ENCODE measurements at places on chromosomes 5 and 9.

- no peak for DNase-seq
These were observed 100.0 kb downstream of the ADGRV1 start for GRCh38 chr5:90658620-90659019.

DNA sequence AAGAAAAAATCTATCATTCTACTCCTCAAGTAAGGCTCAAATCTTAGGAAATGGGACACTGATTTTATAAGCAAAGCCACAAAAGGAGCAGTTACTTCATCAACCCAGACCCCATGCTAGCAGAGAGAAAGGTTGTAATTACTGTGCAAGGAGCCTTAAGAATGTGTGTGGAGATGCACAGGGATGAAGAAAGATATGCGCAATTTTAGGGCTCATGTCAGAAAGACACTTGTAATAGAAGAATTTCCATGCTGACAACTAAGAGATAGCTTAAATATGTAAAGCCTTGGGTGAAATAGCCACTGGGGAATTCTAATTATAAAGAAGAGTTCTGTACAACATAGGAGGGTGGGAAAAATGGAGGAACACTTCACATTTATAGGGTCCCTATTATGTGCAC, 141.8 kb downstream of the CRB2 start:
- DNase-seq: no peak

- no peak for DNase-seq
These were observed 113.4 kb upstream of the HMHB1 start for GRCh38 chr5:143698574-143698973.

DNA sequence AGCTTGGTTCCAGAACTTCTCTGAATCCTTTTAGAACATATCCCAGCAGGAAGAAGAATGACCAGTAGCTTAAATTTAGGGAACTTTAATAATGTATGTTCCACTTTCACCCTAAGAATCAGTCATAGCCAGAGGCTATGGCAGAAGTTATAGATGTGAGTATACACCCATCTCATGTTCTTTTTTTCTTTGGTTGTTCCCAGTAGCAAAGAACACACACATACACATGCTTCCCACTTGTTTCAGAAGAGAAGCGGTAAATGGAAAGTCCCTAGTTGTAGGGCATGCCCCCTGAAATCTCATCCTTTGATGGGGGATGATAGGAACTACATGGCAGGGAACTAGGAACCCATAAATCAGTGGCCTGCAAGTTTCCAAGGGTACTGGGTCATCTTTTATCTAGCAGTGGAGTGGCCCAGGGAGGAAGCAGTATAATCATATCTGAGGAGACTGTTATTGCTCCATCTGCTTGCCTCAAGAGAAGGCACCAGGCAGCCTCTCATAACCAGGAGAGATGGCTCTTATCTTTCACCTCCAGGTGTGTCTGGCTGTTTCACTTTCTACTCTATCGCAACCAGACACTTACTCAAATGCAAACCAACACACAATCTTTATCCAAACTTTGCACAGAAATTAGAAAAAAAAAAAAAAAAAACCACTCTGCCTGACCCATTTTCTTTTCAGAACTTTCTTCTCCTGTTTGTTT, 109.5 kb downstream of the SNCAIP start:
- no peak for DNase-seq

DNA sequence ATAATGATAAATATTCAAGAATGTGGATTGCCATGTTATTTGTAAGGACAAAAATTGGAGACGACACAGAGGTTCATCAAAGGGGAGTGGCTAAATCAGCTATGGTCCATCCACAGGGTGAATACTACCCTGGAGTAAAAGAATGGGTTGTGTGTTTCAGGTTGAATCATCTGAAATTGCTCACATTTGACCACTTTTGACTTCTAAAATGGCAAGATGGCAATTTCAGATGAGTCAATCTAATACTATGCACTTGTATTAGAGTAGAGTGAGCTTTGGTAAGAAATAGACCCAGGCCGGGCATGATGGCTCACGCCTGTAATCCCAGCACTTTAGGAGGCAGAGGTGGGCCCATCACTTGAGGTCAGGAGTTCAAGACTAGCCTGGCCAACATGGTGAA, 131.8 kb downstream of the GAPVD1 start:
- DNase-seq: no peak

GRCh38 chr5:175220549-175220948, 223.4 kb downstream of the DRD1 start:
- DNase-seq: no peak

DNA sequence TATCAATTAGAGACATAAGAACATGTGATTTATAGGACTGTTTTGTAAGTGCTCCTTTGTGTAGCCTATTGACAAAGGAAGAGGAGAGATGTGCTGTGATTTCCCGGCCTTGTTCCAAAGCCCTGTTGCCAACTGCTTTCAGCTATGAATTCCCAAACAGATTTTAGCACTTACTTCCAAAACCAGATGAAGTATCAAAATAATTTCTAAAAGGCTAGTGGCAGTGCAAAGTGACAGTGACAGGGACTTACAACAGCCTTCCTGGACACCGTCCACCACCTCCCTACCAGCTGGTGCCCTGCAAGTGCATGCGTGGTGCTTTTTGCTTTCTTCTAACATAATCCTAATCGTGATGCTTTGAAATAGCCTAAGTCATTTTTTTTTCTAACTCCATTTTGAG, 254.1 kb upstream of the ACTBL2 start:
- no peak for DNase-seq

DNA sequence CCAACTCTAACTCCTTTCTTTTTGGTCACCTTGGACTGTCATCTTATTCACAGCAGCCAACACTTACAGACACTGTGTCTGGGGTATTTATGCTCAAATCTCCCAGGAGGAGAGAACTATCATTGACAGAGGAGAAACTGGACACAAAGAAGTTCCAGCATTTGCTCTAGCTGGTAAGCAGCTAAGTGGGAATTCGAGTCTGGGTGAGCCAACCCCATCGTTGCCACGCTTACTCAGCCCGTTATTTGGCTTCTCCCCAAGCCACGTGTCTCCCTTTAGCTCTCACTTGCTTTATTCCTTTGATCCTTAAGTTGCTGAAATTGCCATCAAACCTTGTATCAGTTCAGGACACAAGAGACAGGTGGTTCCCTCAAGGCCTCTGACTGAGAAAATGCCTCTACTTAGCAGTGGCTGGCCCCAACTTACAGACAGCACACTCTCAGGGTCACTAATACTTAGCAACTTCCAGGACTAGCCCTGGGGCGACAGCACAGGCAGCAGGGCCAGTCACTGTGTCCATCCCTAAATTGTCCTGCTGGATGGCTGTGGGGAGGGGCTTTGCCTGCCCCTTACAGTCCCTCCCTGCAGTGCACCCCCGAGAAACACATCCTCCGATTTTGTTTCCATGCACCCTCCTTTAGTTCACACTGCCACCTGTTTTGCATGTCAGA, 1.4 kb downstream of the SLC36A2 start:
- no peak for DNase-seq

DNA sequence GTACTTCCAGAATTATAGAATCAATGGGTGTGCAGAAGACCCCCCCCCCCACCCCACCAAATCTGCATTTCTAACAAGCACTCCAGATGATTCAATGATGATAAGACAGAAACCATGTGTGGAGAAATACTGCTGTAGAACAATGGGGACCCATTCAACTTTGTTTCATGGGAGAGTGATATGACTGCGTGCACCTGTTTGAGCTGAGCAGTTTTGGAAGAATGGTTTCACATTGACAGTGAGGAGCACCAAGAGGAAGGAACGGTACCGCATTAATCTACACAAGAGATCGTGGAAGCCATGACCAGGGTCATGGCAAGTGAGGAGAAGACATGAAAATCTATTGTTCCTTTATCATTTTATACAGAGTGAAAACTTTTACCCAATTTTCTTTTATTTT, 202.7 kb downstream of the CD180 start:
- DNase-seq: no peak

DNA sequence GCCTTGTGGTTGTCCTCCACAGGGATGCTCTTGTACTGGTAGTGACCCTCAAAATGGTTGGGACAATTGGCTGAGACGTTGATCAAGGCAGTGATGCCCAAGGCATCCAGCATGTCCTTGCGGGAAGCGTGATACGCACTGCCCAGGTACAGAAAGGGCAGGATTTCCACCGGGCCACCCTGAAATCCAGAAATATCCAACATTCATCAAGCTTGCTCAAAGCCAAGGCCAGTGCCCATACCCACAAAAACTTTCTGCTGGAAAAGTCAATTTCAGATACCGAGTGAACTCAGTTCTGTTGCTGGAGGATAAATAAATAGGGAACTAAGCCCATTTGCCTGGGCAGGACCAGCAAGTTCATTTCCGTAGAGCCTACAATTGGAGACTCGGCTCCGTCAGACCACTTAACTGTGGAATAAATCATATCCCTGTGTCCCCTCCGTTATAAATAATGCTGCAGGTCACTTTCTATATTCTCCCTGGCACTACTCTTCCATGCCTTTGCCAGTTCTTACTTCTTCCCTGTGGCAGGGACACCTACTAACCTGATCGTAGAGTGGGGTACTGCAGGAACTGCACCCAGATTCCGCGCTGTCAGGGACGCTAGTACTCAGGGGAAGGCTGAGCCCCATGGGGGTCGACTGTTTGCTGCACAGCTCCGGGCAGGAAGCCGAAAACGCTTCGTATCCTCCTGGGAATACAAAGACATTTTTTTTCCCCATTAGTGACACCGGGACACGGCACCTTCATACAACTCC, 1.2 kb downstream of the DUSP1 start:
- no peak for DNase-seq

DNA sequence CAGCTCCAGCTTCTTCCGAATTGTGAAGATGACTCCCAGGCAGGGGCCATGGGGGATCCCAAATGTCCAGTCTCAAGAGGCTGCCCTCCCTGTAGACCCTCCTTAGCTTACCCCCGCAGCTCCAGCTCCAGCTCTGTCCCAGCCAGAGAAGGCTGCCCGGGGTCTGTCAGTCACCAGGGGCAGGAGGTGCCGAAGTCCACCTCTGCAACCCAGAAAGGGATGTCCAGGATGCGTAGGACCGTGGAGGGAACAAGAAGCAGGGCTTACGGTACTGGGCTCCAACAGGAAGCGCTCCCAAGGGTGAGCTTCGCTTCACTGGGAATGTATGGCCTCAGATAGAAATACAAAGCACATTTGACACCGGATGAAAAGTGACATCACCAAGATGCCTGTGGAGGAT, 6.0 kb downstream of the IPPK start:
- DNase-seq: no peak

- DNase-seq: no peak
These were observed 72.6 kb downstream of the ZNF354C start for GRCh38 chr5:179132586-179133355.

- no peak for DNase-seq
These were observed 136.4 kb downstream of the C9orf50 start for GRCh38 chr9:129484352-129485000.

DNA sequence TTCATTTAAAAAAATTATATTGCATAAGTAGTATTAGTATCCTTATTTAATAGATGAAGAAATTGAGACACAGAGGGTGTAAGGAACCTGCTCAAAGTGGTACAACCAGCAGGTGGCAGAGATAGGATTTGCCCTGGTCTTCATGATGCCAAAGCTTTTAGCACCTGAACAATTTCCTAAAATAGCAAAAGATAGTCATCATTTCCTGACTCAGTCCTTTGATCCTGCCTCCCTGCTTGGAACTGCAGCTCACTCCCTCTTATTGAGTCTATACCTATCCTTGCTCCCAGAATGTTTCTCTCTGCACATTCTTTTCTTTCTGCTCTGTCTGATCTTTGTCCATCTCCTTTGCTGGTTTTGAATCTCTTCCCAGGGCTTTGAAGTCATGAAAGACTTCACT, 155.8 kb downstream of the FRMD3 start:
- no peak for DNase-seq

DNA sequence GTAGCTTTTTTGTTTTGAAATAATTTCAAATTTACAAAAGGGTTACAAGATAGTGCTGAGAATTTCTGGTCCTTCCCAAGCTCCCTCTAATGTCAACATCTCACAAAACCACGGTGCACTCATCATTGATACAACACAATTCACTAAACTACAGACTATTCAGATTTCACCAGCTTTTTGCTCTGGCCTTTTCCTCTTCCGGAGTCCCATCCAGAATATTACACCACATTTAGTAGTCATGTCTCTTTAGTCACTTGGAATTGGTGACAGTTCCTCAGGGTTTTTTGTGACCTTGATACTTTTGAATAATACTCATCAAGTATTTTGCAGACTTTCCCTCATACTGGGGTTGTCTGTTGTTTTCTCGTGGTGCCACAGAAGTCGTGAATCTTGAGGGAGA, 484.0 kb downstream of the GADD45G start:
- no peak for DNase-seq

DNA sequence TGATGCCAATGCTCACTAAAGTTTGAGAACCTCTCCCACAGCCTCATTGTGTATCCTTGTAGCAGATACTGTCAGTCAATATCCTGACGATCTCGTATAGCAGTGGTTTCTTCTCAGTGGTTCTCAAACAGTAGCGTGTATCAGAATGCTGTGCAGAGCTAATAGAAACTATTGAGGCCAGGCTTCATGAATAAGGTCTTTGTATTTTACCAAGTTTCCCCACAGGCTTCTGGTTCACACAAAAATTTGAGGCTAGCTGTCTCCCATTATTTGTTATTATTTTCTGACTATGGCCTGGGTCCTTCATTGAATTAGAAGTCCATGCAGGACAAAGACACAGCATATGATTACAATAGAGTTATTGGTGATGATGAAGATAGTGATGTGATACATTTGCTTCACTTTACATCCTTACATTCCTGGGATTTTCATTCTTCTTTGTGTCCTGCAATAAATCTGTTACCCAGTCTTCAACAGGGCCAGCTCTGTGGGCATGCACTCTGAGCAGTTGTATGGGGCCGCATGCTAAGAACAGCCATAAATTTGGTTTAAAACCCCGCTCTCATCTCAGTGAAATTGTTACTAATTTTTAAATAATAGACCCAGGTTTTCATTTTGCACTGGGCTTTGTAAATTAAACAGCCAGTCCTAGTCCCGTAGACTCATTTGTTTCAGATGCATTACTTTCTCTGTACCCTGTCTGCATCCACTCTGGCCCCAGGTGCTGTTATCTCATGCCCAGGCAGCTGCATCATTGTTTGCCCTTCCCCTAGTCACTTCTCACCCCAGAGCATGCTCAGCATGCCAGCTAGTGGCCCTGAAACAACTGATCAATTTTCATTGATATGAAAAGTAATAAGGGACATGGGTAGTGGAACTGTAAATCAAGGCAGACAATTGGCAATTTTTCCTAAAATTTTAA, 199.9 kb upstream of the PIK3R1 start:
- no peak for DNase-seq

GRCh38 chr9:134025606-134026541, 593 bp downstream of the BRD3OS start:
- peak; percentile 11 for DNase-seq

DNA sequence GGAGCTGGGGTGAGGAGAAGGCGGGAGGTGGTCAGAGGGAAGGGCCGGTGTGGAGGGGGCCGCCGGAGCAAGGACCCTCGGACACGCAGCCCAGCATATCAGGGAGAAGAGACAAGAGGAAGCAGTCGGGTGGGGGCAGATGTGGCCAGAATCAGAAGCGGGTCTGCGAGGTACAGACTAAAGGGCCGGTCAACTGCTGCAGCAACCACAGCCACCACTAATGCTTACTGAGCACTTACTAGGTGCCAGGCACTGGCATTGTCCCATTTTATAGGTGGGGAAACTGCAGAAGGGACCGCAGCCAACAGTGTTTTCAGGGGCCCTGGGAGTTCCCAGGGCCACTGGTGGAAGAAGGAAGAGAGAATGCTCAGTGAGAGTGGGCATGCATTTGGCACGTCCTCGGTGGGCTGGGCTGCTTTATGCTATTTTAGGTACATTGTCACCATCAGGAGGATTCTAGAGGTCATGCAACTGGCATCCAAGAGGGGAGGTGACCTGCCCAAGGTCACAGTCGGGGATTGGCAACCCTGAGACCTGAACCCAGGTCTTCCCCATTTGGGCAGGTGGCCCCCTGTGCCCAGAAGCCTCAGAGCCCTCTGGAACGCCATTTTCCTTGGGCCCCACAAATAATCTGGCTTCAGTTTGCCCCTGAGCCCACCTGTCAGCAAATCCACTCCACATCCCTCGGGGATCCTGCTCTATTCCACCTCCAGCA, 53.4 kb downstream of the DUSP1 start:
- DNase-seq: no peak

Data from stimulated activated CD8-positive, alpha-beta memory T cell treated with anti-CD3 and anti-CD28 coated beads, Interleukin-15, amount 100 ng/mL, for 24 hours (primary cell).